Transverse colon (tissue), 4 donors: ENCODE measurements at places on chromosomes 12 and 14. TPM values are rescaled to one million over a fixed set of nuclear protein-coding genes. Genes with fewer than 3 reads are reported as not detected.

The TTC6 gene
- total RNA-seq: 12.5 TPM

The PLEKHG7 gene
- total RNA-seq: 2.5 TPM

The LALBA gene
- total RNA-seq: not detected

The C3AR1 gene
- total RNA-seq: 3.3 TPM

The ESRRB gene
- total RNA-seq: not detected

The KIF5A gene
- total RNA-seq: 1.5 TPM

The SLC22A17 gene
- 14.2 TPM for total RNA-seq

The ARMH4 gene
- total RNA-seq: 0.41 TPM

The CPSF2 gene
- 4.5 TPM for total RNA-seq

The RHNO1 gene
- 5.4 TPM for total RNA-seq

The CCDC184 gene
- total RNA-seq: 0.79 TPM

The ASB2 gene
- total RNA-seq: 22.1 TPM

The GARIN6 gene
- not detected for total RNA-seq
